ENCODE measurements at places on chromosomes 5 and 9. TPM values are rescaled to one million over a fixed set of nuclear protein-coding genes. Genes with fewer than 3 reads are reported as not detected.

Gene C9
- 0.18 TPM for total RNA-seq

Gene PCDHB16
- total RNA-seq = 2.3 TPM

Gene TAL2
- not detected for total RNA-seq

Gene MEF2C
- total RNA-seq = 4.4 TPM

Gene C9orf50
- not detected for total RNA-seq
